Activated T-cell treated with anti-CD3 and anti-CD28 coated beads for 4 hours (primary cell): ENCODE measurements at places on chromosomes 6 and 20.

GRCh38 chr20:56630086-56630493 is 984 bp downstream of the TFAP2C start:
- no peak for DNase-seq

GRCh38 chr6:76506808-76507207 is 434.3 kb upstream of the IMPG1 start:
- DNase-seq, result no peak

DNA sequence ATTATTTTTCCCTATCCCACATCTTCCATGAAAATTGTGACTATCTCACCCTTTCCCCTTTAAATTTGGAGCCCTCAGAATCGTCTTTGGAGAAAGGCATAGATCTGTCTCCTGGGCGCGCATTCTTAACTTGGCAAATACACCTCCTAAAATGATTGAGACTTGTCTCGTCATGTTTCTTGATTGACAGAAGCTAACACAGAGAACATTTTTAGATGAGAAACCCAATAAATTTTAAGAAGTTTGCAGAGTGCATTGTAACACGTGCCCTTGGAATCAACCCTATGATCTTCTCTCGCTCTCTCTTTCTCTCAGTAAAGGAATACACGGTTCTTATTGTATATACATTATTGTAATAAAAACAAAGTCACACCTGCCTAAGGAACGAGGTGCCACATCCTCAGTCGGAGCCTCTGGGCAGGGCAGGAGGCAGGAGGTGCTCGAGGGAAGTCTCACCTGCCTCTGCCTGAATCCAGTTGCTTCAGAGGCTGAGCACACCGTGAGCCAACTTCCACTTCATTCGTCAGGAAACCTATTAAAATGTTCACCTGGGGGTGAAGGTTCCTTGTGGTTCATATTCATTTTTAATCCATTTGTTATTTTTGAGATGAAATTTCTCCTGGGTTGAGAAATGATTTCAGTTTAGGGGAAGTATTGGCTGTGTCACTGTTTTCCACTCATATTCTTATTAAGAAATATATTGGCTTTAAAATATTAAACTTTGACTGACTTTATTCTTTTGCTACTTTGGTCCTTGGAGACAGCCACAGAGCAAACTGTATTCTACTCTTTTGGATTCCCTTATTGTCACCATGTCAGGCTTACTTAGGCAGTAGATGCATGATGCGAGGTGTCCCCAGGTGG is 90.5 kb upstream of the THBS2 start:
- no peak for DNase-seq

GRCh38 chr6:150189122-150189521 is 46.3 kb downstream of the PPP1R14C start:
- no peak for DNase-seq
